ENCODE measurements at places on chromosomes 5 and 9.

DNA sequence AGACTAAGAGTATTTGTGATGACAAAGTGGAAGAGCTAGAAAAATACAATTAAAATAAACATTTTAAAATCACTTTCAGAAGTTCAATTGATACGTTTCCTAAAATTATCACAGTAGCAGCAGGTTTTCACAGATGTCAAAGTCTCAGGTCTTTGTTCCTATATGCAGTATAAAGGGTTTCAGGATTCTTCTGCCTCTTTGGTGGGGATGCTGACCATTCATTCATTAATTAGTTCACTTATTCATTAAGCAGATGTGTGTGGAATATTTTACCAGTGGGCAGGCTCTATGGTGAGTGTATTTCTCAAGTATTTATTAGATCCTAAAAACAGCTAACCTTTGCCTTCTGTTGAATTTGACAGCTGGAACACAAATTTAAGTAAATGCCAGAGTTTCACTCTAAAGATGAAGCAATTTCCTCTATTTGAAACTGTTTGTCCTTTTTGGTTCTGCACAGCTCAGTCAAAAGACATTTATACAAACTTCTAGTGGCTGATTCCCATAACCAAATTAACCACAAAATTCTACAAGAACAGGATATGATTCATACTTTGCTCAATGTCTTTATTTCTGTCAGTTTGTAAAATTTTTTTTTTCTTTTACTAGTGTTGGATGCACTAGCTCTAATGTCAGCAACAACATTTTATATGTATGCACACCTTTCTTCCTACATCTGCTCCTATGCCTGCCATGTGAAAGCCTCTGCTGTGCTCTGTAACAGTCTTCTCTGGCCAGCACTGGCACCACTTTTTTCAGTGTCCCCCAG, 75.9 kb upstream of the PRR16 start:
- no peak for DNase-seq

- no peak for DNase-seq
Observed at GRCh38 chr5:60350794-60351193, 349.2 kb downstream of the DEPDC1B start.

GRCh38 chr5:5014586-5015235, 125.4 kb upstream of the ADAMTS16 start:
- no peak for DNase-seq

DNA sequence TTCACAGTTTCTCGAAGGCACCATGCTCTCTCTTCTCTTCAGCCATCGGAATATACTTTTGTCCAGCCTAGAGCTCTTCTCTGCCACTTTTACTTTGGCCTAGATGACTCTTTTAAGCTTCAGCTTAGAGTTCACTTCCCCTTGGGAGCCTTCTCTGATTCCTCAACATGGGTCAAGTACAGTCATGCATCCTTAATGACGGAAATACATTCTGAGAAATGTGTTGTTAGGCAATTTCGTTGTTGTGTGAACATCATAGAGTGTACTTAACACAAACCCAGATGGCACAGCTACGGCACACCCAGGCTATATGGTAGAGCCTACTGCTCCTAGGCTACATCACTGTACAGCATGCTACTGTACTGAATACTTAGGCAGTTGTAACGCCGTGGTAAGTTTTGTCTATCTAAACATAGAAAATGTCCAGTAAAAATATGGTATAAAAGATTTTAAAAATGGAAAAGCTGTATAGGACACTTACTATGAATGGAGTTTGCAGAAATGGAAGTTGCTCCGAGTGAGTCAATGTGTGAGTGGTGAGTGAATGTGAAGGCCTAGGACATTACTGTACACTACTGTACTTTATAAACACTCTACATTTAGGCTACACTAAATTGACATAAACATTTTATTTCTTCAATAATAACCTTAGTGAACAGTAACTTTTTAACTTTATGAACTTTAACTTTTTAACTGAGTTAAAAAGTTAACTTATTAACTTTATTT, 15.1 kb upstream of the TNFSF15 start:
- DNase-seq, result no peak

DNA sequence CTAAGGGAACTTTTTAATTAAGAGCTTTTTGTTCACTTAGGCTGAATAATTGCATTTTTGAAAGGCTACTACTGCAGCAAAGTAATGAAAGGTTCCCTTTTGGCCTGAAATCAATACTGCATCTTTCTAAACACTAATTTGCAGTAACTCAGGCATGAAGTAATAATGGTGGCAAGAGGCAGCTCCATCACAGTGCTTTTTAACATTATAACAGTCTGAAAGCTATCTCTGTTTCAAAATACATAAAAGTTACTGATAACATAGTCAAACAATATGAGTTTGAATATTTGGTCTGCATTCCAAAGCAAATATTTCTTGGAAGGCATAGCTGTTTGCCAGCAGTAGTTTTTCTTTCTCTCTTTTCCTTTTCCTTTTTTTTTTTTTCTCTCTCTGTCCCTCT, 113.4 kb downstream of the FBN2 start:
- no peak for DNase-seq

- DNase-seq, result no peak
Observed at GRCh38 chr5:77882670-77883257, 106.6 kb upstream of the TBCA start.

- DNase-seq, result no peak
Observed at GRCh38 chr9:4671737-4672136, 5.5 kb upstream of the SPATA6L start.

GRCh38 chr5:68093455-68094159, 121.9 kb upstream of the PIK3R1 start:
- no peak for DNase-seq

DNA sequence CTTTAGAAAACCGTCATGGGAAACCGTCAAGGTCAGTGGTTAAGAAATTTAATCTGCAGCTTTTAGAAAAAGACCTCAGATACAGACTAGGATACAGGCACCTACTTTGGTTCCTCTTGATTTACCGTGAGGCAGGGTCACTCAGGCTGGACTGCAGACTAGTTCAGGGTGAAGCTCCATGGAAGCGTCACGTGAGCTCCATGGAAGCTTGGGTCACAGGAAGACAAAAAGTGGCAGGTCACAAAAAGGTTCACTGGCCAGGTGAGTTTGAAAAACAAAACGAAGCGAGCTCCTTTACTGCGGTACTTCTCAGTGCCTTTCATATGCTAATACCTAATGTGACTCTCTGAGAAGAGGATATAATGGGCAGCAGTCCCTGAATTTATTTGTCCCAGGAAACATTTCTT, 43.0 kb downstream of the PRRC2B start:
- no peak for DNase-seq

GRCh38 chr5:139138809-139139208, 59.4 kb downstream of the SIL1 start:
- DNase-seq, result no peak

GRCh38 chr9:79408200-79408599, 163.6 kb upstream of the TLE4 start:
- no peak for DNase-seq

- no peak for DNase-seq
Observed at GRCh38 chr9:4316409-4316808, 16.5 kb upstream of the GLIS3 start.

- no peak for DNase-seq
Observed at GRCh38 chr5:71623221-71623794, 36.2 kb downstream of the MCCC2 start.

Data from GM12891 (cell line).